ENCODE measurements at places on chromosomes 13 and 19.

GRCh38 chr13:85379433-85379832, 419.8 kb downstream of the SLITRK6 start:
- no peak for DNase-seq

GRCh38 chr13:39119422-39119821, 81.2 kb downstream of the NHLRC3 start:
- no peak for DNase-seq

GRCh38 chr13:46668302-46668720, 115.3 kb downstream of the LRCH1 start:
- DNase-seq: no peak

DNA sequence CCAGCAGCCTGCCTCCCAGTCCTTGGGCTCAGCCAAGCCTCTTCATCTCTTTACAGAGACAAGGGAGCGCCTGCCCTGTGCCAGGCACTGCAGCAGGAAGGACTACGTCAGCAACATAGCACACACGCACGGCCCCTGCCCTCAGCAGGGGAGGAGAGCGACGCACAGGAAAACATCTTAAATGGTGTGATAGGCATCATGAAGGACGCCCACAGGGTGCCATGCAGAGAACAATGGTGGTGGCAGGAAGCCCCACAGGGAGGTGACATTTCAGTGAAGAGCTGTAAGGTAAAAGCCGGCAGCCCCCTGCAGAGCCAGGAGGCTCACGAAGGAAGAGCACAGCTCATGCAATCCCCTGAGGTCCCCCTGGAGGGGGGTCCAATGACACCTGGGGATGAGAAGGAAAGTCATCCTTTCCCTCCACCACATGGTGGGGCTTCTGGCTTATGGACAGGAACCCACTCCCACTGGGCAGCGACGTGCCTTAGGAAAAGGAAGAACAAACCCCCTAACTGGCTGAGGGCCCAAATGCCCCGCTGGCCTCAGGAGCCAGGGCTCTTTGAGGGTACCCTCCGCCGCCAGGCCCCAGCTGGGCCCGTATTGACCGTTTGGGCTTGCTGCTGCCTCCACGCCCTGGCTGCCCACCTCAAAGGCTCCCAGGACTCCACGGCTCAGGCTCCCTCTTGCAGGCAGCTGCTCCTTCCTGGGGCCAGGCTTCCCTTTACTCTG, 37.3 kb upstream of the C13orf42 start:
- no peak for DNase-seq

- DNase-seq: no peak
These were observed 91.3 kb downstream of the UQCRFS1 start for GRCh38 chr19:29121684-29122083.
